Ammon's horn (tissue), 1 donor: ENCODE measurements at places on chromosomes 5 and 9.

- no peak for DNase-seq
Measured at GRCh38 chr5:4271193-4271592, 675.6 kb downstream of the IRX1 start.

- no peak for DNase-seq
Measured at GRCh38 chr9:125774106-125774505, 26.9 kb downstream of the PBX3 start.

DNA sequence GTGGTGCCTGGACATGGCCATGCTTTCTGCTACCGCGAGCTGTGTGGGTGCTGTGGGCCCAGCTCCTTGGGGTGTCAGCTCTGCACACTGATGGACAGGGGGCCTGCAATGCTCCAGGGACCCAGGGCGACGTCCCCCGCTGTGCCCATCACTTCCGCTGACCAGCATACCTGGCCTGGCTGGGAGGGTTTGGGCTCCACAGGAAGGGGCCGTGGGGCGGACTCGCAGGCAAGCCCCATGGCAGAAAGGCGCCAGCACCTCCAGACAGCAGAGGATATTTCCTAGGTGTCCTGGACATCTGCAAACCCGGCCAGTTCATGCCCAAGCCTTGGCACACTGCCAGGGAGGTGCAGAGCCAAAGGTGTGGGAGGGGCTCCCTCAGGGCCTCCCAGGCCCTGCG, 295.8 kb upstream of the IRX4 start:
- DNase-seq, result no peak

DNA sequence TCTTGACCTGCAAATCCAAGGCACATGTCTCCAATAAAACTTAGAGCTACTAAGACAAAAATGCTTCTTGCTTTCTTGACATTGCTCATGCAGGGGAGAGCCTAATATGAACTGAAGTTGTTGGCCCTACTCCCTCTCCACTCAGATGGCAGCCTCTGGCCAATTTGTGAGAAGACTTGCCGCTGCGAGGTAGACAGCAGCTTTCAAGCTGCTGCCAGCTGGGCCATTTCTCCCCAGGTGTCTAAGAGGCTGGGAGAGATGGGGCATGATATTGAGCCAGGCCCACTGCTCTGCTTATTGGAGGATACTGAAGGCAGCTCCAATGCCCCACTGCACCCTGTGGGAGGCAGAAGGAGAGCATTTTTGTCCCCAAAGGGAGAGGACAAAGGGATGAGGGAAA, 380.5 kb downstream of the RASEF start:
- DNase-seq, result no peak

DNA sequence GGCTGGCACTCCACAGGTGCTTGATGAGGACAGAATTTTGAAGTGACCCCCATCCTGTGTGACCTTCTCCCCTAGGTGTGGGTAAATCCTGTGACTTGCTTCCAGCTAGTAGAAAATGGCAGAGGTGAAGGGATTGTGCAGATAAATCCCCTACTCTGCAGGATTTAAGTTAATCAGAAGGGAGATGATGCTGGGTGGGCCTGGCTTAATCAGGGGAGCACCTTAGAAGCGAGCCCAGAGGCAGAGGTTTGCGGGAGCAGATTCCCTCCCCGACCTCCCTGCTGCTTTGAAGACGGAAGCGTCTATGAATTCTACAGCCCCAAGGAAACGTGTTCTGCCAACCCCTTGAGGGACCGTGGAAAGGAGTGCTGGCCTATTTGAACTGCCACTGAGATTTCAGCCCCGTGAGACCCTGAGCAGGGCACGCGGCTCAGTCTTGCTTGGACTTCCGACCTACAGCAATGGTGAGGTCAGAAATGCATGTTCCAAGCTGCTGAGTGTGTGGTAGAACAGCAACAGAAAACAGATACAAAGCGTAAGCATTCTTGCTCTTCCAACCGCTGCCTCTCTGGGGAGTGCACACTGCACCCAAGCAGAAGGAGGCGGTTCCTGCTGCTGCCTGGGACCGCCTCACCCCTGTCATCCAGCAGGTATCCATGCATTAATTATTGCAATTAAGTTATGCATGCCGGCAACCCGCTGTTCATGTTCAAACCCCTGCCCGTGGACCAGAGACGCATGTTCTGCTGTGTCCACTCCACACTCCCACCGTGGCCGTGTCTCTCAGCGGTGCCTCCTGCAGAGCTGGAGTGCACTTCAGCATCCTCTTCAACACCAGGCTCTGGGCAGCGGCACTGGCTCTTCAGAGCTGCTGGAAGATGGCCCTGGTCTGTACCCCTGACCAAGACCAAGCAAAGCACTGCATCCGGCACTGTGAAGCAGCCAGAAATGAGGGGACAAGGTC, 54.6 kb upstream of the RXRA start:
- no peak for DNase-seq

DNA sequence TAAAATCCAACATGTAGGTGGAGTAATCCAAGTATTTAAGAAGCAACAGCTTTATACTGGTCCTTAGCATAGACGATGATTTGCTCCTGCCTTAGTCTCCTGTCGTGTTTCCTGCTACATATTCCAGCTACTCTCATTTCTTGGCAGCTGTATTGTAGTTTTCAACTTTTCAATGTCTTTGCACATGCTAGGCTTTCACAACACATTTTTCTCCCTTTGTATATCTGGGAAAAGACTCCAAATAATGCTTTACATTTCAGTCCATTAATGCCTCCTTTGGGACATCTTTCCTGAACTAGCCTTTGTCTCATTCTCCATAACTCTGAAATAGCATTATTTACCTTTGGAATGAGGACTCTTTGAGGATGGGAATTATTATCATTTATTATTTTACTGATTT, 508.0 kb downstream of the PTPRD start:
- DNase-seq, result no peak

- no peak for DNase-seq
Measured at GRCh38 chr5:78610163-78610583, 38.4 kb downstream of the LHFPL2 start.
